ENCODE measurements at places on chromosomes 1 and 21.

- DNase-seq = no peak
Observed at GRCh38 chr21:26686278-26686677, 113.2 kb upstream of the CYYR1 start.

GRCh38 chr1:14926229-14926628 lies 227.3 kb upstream of the TMEM51 start:
- no peak for DNase-seq

- DNase-seq = no peak
Observed at GRCh38 chr1:226751703-226752102, 12.6 kb upstream of the ITPKB start.

DNA sequence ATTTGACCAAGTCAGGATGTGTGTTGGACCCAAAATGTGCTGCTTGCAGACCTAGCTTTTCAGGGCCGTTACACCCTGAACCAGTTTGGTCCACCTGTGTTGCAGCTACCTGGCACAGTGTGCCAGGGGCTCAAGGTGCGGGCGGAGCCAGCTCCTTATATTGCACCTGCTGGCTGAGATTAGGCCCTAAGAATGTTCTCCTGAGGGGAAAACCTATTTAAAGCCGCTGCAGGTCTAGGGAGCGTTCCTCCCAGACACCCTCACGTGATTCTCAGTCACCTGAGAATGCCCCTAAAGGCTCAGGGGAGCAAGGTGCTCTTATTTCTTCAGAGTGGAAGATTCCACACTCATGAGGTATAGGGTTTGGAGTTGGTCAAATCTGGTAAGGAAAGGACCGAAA lies 12.0 kb downstream of the GSTM3 start:
- DNase-seq = no peak

GRCh38 chr1:184340984-184341383 lies 45.8 kb upstream of the C1orf21 start:
- DNase-seq = no peak

GRCh38 chr1:161351482-161351881 lies 16.2 kb downstream of the CFAP126 start:
- no peak for DNase-seq

GRCh38 chr1:3053986-3054385 lies 15.0 kb upstream of the PRDM16 start:
- no peak for DNase-seq

GRCh38 chr1:87356591-87356990 lies 27.9 kb downstream of the LMO4 start:
- DNase-seq = no peak
